CD14-positive monocyte (primary cell): ENCODE measurements at places on chromosomes 6 and 20. TPM values are rescaled to one million over a fixed set of nuclear protein-coding genes. Genes with fewer than 3 reads are reported as not detected.

- peak; percentile 78 for DNase-seq
Observed at GRCh38 chr6:46704562-46704961, 16.9 kb downstream of the TDRD6 start.

- DNase-seq = no peak
Observed at GRCh38 chr6:147974376-147974775, 368.3 kb upstream of the SASH1 start.

The NRM gene
- 25.9 TPM for polyA plus RNA-seq

The FOXC1 gene
- not detected for polyA plus RNA-seq

DNA sequence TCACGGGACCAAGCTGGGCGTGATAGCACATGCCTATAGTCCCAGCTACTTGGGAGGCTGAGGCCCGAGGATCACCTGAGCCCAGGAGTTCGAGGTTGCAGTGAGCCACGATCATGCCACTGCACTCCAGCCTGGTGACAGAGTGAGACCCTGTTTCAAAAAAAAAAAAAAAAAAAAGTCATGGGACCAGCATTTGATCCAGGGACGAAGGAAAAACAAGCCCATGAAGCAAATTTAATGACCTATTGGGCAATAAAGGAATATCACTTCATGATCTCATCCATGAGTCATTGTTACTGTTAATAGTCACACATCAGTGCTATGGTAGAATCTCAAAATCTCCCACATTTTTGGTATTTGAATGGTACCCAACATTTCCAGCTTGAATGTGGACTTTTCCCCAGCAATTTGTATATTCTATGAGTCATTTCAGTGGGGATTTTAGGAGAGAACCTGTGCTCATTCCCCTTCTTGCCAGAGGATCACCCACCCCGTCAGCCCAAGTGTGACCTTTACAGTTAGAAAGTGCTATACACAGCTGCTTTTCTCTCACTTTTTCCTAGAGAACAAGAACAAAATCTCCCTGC lies 8.5 kb upstream of the SOD2 start:
- peak; percentile 67 for DNase-seq

DNA sequence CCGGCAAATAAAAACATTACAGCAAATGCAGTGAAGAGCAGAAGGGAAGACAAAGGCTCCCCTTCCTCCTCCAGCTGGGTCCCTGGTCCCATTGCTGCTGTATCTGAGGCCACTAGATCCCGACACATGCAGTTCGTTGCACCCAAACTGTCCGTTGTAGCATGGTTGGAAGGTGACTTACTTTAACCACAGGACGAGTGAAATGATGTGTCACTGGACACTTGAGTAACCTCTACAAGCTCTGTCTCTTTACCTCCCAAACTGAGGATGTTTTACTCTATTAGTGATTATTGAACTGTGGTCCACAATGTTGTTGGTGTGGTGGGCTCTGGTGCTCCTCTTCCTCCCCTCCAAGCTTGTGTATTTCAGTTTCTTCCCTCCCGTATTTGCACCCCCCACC lies 46.2 kb upstream of the ARMH2 start:
- no peak for DNase-seq

The THBS2 gene
- not detected for polyA plus RNA-seq

The CLPSL2 gene
- polyA plus RNA-seq = not detected

The C4B gene
- 6.3 and 11.6 TPM in 2 replicates for polyA plus RNA-seq

The TNXB gene
- polyA plus RNA-seq = not detected

- DNase-seq = no peak
Observed at GRCh38 chr6:37279366-37280134, 21.6 kb upstream of the TMEM217 start.

The TTK gene
- not detected for polyA plus RNA-seq

GRCh38 chr20:62232770-62233645 lies 5.3 kb upstream of the OSBPL2 start:
- no peak for DNase-seq

DNA sequence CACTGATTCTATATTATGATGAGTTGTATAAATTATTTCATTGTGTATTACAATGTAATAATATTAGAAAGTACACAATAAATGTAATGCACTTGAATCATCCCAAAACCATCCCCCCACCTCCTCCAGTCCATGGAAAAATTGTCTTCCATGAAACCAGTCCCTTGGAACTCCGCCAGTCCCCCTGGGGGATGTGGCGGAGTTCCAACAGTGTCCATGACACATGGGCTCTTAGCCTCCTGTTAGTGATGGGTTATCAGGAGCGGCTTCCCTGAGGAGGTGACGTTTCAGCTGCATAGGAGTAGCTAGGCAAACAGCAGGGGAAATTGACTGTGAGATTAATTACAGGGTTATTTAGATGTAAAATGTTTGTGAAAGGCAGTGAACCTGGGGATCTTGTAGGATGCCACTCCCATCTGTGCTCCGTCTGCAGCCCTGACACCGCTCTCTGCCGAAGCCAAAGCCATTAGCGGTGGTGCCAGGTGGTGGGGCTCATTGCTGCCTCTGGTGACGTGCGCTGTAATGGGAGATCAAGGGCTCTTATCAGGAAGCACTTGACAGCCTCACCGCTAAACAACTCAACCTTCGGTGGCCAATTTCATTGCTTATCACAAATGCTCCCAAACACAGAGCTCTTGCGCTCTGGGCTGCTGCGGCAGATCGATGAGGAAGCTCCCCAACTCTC lies 81.6 kb upstream of the MC3R start:
- no peak for DNase-seq

DNA sequence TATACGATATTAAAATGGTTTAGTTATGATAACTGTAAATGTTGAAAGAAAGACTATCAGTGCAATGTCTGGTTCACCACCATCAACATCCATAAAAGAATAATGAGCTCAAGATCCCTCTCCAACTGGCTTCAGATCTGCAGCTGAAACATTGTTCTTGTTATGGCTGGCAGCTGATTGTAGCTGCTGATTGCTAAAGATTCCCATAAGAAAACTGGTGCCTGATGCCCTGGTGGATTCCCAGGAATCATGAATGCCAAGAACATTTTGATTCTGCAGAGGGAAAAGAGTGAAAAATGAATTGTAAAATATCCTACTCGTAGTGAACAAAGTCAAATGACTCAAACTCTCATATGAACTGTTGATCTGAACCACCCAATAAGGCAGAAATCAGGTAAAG lies 1160.2 kb downstream of the EPHA7 start:
- DNase-seq = no peak

The B4GALT5 gene
- 2.4 TPM for polyA plus RNA-seq

The AGPAT4 gene
- polyA plus RNA-seq = 6.9 TPM

DNA sequence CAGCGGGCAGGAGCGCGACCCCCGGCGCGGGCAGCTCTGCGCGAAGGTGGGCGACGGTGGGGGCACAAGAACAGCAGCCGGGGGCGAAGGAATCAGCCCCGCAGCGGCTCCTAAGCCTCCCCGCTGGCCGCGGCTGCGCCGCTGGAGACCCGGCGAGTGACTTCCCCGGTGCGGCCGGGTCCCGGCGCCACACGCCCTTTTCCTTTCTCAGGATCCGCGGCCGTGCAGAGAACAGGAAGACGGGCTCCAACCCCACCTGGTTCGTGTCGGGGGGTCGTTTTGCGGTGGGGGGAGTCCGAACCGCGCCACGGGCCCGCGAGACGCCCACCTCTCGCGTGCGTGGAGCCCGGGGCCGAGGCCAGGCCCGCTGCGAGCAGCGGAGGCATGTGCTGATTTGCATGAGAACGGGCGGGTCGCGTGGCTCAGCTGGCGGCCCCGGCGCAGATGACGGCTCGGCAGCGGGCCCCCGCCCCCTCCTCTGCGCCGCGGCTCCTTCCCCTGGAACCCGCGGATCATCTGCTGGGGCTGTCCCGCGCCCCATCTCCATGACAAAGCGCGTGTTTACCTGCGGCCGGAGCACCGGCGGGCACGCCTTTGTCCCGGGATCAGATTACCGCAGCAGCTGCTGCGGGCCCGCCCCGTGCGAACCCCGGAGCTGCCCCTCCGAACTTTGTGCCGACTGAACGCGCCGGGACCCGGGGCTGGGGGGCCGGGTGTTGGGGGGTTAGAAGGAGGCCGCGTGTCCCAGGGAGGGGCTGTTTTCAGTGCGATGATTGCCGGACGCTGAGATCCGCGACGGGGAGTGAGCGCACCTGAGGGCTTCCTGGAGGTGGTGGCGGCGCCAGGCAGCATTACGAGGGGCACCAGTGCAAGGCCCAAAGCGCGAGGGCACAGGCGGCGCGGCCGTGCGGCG lies 4.9 kb upstream of the DLL1 start:
- peak; percentile 29 for DNase-seq

DNA sequence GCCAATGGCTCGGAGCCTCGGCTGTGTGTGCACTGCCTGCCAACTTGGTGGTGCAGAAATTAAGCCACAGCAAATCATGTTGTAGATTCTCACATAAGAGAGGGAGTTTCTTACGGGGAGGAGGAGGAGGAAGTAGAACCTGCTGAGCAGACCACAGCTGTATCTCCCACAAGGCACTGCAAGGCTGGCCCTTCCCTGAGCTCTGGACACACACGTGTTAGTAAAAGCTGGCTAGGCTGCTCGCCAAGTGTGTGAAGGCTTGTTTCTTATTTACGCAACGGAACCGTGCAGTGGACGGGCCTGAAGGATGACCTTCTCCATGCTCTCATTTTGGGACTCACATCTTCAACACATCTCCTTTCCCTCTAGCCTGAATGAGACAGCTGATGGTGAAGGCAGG lies 15.7 kb upstream of the QKI start:
- peak; percentile 74 for DNase-seq

GRCh38 chr6:112983713-112984261 lies 636.7 kb downstream of the RFPL4B start:
- DNase-seq = no peak

The LKAAEAR1 gene
- polyA plus RNA-seq = 0.86 TPM

The CASP8AP2 gene
- polyA plus RNA-seq = 7.4 TPM

GRCh38 chr6:14053811-14054210 lies 63.8 kb upstream of the CD83 start:
- DNase-seq = no peak

GRCh38 chr6:154425034-154425433 lies 68.4 kb upstream of the IPCEF1 start:
- no peak for DNase-seq

The SULF2 gene
- polyA plus RNA-seq = 156 and 171 TPM in 2 replicates

DNA sequence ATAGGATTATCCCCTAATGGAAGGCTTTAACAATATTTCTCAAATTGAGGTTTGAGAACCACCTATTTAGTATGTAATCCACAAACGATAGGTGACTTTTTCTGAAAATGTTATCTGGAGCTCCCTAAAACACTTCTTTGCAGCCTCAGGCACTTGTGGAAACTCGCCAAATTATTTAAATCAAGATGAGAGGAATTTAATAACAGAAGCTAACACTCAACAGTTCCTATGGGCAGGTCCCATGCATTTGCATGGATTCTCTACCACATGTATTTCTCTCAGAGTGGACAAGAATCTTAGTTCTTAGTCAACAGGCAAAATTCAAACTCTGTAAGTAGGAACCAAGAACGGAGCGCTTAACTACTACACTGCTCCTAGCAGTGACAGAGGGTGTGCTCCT lies 20.7 kb downstream of the SOX4 start:
- no peak for DNase-seq

The TRIM10 gene
- polyA plus RNA-seq = not detected

GRCh38 chr6:144922120-144922722 lies 637.1 kb downstream of the UTRN start:
- DNase-seq = no peak

GRCh38 chr6:40956936-40957335 lies 82.1 kb downstream of the UNC5CL start:
- DNase-seq = no peak

The MAP7 gene
- polyA plus RNA-seq = 1.6 TPM

GRCh38 chr6:107652526-107653182 lies 162.7 kb downstream of the SOBP start:
- DNase-seq = no peak

DNA sequence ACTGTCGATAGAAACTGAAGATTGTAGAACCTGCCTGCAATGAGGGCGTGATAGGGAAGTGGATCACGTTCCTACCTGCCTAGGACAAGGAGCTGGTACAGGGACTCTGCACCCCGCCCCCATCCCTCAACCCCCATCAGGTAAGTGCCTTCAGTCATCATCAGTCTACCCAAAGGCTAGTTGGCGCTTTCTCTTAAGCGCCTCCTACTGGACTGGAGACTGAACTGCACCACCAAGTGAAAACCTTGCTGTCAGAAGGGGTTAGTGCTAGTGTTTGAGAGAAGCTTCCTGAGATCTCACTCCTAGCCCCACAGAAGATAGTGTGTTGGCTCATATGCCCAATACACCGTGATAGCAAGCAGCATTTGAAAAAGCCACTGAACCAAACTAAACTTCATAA lies 706.5 kb upstream of the MAN1A1 start:
- peak; percentile 2 for DNase-seq

The PRRT1 gene
- 0.05 TPM in 1 of 2 replicates, not detected in the other for polyA plus RNA-seq

GRCh38 chr6:89323511-89323971 lies 8.4 kb upstream of the GABRR2 start:
- DNase-seq = peak; percentile 46

DNA sequence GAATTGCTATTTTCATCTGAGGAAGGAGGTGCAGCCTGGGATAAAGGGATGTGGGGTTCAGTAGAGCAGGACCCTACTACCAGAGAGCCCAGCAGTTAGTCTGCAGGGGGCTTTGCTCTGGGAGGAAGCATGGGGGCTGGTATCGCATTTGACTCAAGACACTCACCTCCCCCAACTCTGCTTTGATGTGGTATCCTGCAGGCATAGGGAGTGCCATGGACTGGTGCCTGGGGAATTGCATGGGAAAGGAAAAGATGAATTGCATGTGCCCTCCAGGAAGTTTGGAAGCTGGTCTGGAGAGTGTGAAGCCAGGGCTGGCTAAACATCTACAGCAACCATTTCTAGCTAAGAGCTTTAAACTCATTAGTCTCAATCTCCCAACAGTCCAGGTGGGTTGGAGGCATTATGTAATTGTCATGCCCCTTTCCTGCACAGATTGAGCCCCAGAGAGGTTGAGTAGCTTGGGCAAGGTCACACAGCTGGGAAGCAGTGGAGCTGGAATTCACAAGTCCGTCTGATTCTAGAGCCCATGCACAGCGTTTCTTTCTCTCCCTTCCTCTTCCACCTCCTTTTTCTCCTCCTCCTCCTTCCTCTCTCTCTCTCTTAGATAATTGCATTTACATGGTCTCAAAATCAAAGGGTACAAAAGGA lies 26.2 kb upstream of the PNPLA1 start:
- DNase-seq = no peak

DNA sequence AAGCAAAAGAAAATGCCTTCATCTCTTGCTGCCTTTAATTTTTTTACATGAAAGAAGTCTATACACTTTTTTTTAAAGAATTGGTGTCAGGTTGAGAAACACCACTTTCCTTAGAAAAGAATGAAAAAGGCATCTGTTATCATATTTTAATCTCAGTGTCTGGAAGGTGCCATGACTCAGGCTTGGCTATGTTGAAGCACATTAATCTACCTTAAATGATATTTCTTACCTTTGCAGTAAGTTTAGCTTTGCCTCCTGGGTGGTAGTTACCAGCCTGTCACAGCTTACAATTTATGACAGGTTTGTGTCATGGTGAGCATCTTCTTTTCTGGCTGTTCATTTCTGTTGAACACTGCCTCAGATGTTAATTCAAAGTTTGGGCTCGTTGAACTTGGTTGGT lies 95.3 kb downstream of the RTN4IP1 start:
- no peak for DNase-seq
